ENCODE measurements at places on chromosomes 1 and 21.

DNA sequence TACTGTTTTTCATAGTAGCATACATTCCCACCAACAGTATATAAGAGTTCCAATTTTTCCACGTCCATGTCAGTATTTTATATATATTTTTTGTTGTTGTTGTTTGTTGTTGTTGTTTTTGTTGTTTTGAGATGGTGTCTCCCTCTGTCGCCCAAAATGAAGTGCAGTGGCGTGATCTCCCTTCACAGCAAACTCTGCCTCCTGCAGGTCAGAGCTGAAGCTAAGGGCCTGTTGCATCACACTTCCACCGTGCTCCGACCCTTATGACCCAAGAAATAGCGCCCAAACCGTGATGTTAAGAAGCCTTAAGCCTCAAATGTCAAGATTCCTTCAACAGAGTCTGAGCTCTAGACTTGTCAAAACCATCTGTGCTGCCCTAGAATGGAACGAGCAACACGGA is 2032.3 kb downstream of the MRPL39 start:
- no peak for DNase-seq

DNA sequence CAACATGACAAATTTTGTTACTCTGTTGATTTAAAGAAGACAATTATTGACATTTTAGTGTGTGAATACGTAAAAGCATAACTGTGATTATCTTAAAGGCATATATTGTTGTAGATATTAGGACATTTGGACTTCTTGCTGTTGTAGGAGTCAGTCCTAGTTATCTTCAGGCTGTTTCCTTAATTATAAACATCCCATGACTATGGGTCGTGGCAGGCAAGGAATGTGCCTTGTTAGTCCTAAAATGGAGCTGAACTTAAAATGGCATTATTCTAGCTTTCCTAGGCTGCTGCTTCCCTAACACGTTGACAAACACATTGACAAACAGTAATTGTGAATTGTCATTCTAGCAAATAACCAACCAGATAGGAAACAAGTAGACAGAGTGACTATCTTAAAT is 4.4 kb upstream of the MPZL1 start:
- DNase-seq: no peak

DNA sequence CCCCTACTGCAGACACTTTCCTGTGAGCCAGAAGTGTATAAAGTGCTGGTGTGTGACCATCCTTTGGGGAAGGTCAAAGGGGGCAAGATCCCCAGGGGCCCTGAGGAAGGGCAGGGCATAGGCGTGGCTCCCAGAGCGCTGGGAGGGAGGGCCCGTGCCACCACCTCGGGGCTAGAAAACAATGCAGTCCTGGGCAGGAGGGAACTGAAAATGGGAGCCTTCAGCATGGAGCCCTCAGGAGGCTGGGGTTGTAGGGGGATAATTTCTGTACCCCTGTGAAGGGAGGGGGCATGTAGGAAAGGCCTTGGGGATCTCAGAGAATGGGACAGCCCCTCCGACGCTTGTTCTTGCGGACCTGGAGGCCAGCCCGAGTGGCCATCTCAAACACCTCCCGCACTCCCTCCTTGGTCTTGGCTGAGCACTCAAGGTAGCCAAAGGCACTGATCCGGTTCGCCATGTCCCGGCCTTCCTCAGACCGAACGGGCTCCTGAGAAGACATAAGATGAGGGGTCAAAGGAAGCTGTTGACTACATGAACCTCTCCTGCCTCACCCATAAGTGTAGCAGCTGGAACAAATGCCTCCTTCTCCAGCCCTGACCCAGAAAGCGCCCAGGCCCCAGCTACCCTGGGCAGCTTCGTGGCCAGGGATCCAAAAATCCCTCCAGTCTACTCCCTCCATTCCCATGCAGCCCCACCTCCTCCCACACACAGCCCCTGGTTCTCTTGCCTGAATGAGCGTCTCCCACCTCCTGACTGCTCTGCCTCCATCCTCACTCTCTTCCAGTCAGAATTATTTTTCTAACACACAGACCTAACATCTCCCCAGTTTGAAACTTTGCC is 5.5 kb downstream of the RHOC start:
- DNase-seq: no peak

GRCh38 chr1:186819563-186819962 is 9.2 kb upstream of the PLA2G4A start:
- no peak for DNase-seq

GRCh38 chr1:160860840-160861505 is 1.7 kb downstream of the CD244 start:
- DNase-seq: no peak

GRCh38 chr1:204530932-204531331 is 14.7 kb downstream of the MDM4 start:
- no peak for DNase-seq

GRCh38 chr21:41600961-41601572 is 93.1 kb upstream of the TMPRSS2 start:
- DNase-seq: no peak

DNA sequence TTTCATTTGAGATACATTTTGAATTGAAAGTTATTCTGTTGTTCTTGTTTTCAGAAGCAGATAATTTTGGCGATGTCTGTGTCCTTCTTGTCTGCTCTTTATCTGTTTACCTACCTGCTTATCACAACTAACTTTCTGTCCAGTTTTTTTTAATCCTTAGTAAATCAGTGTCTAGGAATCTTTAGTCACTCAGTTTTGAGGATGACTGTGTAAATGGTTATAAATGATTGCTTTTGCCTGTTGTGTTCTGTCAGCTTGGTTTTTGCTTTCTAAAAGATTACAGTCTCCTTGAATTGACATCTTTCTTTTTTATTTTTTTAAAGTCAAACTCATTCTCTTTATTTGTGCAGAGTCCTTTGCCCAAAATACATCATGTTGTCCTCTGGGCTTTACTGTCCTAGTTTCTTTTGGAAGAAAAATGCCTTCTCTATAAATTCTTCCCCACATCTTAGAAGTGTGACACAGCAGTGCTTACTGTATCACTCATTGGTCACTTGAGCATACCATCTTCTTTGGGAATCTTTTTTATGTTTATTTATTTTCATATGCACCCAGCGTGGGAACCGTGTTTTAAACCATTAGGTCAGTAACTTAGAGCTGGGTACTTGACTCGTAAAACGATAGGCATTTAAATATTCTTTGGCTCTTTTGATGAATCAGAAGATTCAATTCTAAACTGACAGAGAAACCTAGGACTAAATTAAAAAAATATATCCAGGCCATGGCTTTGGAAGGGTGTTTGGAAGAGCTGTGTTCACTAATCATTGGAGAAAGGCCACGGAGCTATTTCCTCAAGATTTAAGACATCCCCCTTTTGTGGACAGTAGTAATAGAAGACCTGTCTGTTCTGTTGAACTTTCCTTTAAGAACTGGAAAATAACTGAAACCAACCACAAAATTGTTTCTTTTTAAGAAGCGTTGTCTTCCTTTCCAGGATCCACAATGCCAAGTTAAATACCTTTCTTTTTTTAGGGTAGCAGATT is 20.9 kb downstream of the LAMC1 start:
- peak; percentile 30 for DNase-seq

DNA sequence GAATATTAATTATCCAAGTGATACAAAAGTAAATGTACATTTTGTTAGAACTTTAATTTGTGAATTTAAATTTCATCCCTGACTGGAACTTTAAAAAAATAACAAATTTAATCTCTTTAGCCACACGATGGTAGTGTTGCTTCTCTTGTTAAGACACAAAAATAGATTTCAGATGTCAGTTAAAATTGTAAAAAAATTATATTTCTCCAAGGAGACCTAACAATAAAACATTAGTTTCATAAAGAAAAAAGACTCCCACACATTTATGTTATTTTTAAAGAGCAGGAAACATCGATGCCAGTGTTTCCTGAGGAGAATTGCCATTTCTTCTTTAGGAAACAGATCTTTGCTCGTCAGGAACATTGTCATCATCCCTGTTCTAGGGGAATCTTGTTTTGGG is 74.0 kb upstream of the DEPDC1 start:
- DNase-seq: no peak

DNA sequence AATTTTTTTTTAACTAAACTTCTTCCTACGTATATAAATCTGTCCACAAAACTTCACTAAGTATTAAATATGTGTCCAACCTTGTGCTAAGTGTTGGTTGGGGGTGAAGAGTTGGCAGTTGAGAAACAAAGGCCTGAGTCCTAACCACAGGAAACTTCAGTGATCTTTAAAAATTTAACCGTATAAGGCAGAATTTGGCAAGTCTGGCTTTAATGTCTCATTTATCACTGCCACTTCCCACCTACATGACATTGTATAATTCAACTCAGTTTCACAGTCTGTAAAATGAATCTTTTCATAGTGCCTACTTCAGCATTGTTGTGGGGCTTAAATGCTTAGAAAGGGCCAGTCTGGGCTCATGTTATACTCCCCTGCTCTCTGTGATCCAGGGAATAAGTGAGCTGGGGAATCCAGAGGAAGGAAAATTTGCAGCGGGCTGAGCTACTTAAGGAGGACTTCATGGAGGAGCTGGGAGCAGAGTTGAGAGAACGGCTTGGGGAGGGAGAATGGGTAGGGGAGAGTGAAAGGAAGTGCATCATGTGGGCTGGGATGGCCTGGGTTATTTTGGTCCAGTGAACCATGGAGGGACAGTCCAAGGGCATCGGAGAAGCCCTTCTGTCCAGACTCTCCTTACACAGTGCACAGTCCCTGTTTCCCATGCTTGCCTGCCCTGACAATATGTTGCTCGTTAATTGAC is 14.5 kb downstream of the IFNAR2 start:
- no peak for DNase-seq

DNA sequence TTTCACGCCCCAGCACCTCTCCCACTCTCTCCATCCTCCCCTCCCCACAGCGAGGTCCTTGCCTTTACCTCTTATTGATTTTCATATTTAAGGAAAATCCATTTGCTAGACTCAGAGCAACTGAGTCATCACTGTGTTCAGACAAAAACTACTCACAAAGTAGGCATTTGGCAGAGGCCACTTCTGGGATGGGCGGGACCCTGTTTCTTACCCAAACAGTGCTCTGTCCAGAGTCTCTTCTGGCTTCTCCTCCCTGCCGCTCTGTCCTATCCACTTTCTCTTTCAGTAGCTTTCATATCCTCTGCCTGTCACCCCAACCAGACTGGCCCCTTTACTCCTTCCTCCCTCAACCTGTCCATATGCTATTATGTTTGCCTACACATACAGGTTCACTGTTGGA is 2.4 kb upstream of the NAV1 start:
- DNase-seq: peak; percentile 85

- no peak for DNase-seq
Measured at GRCh38 chr1:12359359-12360133, 129.7 kb downstream of the VPS13D start.

DNA sequence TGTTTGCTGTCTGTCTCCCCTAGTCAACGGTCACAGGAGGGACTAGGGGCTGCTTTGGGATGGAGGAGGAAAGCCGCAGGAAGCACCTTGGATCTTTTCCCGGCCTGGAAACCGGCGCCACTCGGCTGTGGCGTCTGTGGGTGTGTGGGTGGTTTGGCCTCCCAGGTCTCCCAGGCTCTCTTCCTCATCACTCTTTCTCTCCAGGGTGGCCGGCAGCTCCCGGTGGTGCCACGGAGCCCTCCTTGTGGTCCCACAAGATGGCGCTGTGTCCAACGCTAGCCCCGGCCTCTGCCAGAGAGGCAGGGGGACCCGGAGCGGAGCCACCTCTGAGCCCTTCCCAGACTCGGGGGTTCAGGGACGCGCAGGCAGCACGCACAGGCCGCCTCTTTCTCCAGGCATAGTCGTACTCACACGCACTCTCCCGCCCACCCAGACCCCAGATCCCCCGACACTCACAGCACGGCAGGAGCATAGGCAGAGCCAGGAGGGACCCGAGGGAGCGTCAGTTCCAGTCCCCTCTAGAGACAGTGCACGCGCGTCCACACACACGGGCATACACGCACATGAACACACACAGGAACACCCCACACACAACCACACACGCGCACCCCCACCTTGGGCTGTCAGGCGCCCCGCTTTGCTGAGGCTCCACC is 31.2 kb downstream of the CDCP2 start:
- peak; percentile 94 for DNase-seq

- DNase-seq: peak; percentile 16
Measured at GRCh38 chr1:84726593-84727499, 36.6 kb upstream of the SSX2IP start.
